ENCODE measurements at places on chromosomes 4 and X.

GRCh38 chrX:22338740-22339139 lies 66.0 kb downstream of the CBLL2 start:
- H3K27me3 ChIP-seq = no peaks in the 10 kb centered on the region
- no peaks in the 10 kb centered on the region for H3K36me3 ChIP-seq
- H3K4me3 ChIP-seq = no peak overlapping the region

DNA sequence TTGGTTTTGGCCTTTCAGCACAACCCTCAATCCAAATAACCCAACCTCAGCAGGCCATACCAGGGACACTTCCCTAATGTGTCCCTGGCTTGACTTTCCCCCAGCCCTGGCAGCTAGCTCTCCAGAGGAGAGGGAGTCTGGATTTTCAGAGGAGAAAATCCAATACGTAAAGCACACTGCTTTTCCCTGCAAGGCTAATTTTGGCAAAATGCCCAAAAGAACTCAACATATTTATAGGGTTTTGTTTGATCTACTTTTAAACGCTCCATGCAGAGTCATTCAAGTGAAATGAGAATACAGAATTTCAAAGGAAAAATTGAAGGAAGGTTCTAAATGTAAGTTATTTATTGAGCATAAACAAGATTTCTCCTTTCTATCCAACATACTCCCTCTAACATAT lies 167.2 kb downstream of the SH3KBP1 start:
- H3K36me3 ChIP-seq = no peaks in the 10 kb centered on the region
- peaks cover 5% of the 10 kb centered on the region for H3K4me1 ChIP-seq
- DNase-seq = no peak
- no peak overlapping the region for H3K27ac ChIP-seq
- H3K27me3 ChIP-seq = no peaks in the 10 kb centered on the region
- no peak overlapping the region for H3K4me3 ChIP-seq

DNA sequence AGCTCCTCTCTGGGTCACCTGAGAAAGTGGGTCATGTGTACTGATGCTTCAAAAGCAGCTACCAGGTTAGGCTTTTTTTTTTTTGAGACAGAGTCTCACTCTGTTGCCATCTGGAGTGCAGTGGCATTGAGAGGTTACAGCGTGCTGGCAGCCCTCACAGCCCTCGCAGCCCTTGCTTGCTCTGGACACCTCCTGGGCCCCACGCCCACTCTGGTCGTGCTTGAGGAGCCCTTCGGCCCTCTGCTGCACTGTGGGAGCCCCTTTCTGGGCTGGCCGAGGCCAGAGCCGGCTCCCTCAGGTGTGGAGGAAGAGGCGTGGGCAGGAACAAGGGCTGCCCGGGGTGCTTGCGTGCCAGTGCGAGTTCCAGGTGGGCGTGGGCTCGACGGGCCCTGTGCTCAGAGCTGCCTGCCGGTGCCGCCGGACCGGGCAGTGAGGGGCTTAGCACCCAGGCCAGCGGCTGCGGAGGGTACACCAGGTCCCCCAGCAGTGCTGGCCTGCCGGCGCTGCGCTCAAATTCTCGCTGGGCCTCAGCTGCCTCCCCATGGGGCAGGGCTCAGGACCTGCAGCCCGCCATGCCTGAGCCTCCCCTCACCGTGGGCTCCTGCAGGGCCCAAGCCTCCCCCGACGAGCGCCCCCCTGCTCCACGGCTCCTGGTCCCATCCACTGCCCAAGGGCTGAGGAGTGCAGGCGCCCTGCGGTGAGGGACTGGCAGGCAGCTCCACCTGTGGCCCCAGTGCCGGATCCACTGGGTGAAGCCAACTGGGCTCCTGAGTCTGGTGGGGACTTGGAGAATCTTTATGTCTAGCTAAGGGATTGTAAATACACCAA lies 49.3 kb upstream of the IL21 start:
- H3K36me3 ChIP-seq = no peaks in the 10 kb centered on the region
- H3K4me1 ChIP-seq = no peaks in the 10 kb centered on the region
- H3K4me3 ChIP-seq = no peak overlapping the region
- no peak for DNase-seq
- H3K27me3 ChIP-seq = no peaks in the 10 kb centered on the region

DNA sequence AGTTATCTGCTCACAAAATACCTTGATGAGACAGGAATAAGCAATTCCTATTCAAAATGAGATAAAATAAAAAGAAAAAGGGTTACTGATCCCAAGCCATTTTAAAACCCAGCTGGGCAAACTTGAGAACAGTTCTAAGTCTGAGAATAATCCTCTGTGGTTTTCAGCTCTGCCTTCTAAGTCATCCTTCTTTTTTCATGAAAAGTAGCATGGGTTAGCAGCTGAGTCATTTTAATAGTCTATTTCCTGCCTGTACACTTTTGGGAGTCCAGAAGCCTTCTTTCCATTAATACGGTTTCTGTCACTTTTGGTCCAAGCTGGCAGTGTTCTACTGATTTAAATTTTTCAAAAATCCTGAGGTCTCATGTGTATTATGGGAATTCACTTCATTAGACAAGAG lies 374.3 kb downstream of the IQCM start:
- H3K27ac ChIP-seq = no peak overlapping the region
- H3K27me3 ChIP-seq = no peaks in the 10 kb centered on the region
- H3K4me3 ChIP-seq = no peak overlapping the region
- H3K4me1 ChIP-seq = no peaks in the 10 kb centered on the region
- H3K36me3 ChIP-seq = no peaks in the 10 kb centered on the region

DNA sequence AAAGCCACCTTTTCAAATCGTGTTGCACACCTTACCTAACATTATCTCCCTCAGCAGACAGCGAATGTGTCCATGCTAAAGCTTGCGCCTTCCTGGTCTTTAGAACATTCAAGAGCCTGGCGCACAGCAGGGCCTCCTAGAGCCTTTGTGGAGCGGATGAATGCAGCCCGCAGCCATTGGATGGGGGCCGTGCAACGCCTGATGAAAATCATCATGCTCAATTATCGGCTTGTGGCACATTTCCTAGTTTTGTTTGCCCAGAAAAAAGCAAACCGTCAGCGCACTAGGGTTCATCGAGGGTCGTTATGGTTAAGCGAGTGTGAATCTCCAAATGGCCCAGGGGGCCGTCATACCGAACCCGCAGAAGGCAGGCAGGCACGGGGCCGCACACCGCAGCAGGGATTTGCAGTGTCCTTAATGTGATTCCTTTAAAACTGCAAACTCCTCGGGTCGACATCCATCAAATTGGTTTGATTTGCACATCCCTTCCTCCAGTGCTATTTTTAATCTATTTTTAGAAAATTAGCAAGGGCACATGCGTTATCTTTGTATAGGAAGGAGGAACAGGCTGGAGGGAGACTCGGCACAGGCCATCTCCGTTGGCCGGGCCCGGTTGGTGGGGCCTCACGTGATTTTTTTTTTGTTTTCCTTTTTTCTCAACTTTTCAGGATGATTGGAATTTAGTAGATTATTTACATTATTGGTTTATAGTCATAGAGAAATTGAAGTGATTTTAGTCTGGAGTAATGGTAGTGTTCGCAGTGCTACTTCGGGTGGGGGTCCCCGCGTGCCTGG lies 53.1 kb downstream of the ABLIM2 start:
- H3K27ac ChIP-seq = no peak overlapping the region
- H3K4me1 ChIP-seq = no peaks in the 10 kb centered on the region
- H3K36me3 ChIP-seq = no peaks in the 10 kb centered on the region
- DNase-seq = no peak
- no peak overlapping the region for H3K4me3 ChIP-seq
- H3K27me3 ChIP-seq = no peaks in the 10 kb centered on the region
